Lung microvascular endothelial cell (primary cell): ENCODE measurements at places on chromosomes 12 and 14. TPM values are rescaled to one million over a fixed set of nuclear protein-coding genes. Genes with fewer than 3 reads are reported as not detected.
A peak's percentile ranks its signal among the peaks of the same experiment; 100 is the strongest.

Gene CMAS
- total RNA-seq, result 17.4 and 18.7 TPM in 2 replicates

Gene TNFAIP2
- 21.0 and 46.0 TPM in 2 replicates for total RNA-seq

Gene TDRD9
- under 0.01 and 0.99 TPM in 2 replicates for total RNA-seq

- DNase-seq, result no peak
Measured at GRCh38 chr12:125105600-125105999, 40.4 kb downstream of the AACS start.

GRCh38 chr12:102406033-102406584 is 74.3 kb downstream of the IGF1 start:
- peak; percentile 83 for DNase-seq

GRCh38 chr14:93974833-93975232 is 1.5 kb downstream of the ASB2 start:
- DNase-seq, result no peak

DNA sequence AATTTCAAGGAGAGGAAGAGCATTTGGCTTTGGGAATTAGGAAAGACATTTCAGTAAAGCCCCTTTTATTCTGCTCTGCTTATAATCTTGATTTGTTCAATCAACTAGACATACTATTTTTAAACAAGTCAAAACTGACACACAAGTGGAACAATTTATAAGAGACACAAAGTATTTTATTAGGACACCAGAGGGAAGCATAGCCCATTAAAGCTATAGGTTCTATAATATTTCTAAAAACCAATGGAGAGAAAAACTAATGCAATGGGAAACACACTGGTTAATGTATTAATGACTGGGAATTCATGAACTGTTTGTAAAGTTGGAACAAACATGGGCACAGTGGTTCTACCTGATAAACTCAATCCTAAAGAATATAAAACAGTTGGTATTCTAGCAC is 15.3 kb upstream of the CERS5 start:
- peak; percentile 46 for DNase-seq

DNA sequence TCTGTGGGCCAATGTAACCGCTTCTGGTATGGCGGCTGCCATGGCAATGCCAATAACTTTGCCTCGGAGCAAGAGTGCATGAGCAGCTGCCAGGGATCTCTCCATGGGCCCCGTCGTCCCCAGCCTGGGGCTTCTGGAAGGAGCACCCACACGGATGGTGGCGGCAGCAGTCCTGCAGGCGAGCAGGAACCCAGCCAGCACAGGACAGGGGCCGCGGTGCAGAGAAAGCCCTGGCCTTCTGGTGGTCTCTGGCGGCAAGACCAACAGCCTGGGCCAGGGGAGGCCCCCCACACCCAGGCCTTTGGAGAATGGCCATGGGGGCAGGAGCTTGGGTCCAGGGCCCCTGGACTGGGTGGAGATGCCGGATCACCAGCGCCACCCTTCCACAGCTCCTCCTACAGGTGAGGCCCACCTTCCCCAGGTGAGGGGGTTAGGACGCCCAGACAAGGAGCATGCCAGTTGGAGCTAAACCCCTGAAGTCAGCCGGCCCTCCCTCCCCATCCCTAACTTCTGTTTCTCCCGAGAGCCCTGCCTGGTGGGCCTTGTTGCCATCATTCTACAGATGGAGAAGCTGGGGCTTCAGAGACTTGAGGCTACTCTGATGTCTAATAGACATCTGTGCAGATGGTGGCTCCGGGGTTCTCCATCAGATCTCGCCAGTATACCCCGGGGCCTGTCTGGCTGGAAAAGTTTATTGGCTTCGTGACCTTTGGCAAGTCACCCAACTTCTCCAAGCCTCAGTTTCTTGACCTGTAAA is 25.3 kb downstream of the PAPLN start:
- no peak for DNase-seq

GRCh38 chr14:55965851-55966250 is 152.4 kb upstream of the PELI2 start:
- no peak for DNase-seq
